Activated CD4-positive, alpha-beta T cell treated with anti-CD3 and anti-CD28 coated beads, Interleukin-2, Interleukin-4, amounts not matched to agents 100 ng/mL and 50 ng/mL, durations not matched to agents 16 hours and 8 hours (primary cell): ENCODE measurements at places on chromosomes 1 and 21.

- DNase-seq, result no peak
These were observed 87.0 kb upstream of the ATP1B1 start for GRCh38 chr1:169019419-169020058.

- no peak for DNase-seq
These were observed 9.1 kb downstream of the PPFIA4 start for GRCh38 chr1:203035111-203036000.

DNA sequence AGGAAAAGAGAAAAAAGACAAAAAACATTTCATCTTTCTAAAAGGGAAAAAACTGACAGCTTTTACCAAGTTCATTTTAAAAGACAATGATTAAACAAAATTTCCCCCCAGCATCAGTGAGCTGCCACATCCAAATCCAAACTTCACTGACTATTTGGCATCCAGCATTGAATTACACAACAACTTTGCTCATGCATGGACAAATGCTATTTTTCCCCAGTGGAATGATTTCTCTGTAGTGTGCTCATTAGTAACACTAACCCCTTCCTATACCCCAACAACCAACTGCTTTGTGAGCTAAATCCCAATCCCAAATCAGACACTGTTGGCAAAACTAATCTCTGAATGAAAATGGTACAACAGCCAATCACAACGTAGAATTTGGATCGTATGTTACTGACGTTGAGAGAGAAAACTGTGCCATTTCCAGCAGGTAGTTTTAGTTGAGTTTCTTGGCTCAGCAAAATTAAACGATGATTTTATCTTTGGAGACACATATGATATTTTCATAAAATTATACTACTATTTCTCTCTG lies 37.9 kb downstream of the PIK3R3 start:
- DNase-seq, result no peak

- no peak for DNase-seq
These were observed 85.2 kb upstream of the TLR5 start for GRCh38 chr1:223228201-223228600.

GRCh38 chr21:28518630-28519029 lies 474.0 kb downstream of the LTN1 start:
- no peak for DNase-seq

- no peak for DNase-seq
These were observed 631 bp downstream of the SHISA4 start for GRCh38 chr1:201889090-201889968.

DNA sequence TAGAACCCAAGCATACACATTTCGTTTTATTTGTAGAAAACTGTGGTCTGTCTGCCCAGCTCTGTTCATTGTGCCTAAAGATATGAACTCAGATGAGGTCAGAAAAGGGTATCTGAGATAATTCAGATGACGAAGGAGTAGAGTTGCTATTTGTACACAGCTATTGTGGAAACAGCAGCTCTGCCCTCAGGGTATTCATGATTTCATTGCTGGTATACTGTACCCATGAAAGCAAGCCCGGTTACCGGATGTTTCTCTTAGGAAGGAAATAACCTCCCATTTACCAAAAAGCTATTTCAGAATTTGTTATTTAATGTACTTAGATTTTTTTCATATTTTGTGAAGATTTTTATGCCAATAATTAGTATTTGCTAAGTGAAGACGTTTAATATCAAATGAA lies 37.8 kb downstream of the SMAP2 start:
- DNase-seq, result no peak

DNA sequence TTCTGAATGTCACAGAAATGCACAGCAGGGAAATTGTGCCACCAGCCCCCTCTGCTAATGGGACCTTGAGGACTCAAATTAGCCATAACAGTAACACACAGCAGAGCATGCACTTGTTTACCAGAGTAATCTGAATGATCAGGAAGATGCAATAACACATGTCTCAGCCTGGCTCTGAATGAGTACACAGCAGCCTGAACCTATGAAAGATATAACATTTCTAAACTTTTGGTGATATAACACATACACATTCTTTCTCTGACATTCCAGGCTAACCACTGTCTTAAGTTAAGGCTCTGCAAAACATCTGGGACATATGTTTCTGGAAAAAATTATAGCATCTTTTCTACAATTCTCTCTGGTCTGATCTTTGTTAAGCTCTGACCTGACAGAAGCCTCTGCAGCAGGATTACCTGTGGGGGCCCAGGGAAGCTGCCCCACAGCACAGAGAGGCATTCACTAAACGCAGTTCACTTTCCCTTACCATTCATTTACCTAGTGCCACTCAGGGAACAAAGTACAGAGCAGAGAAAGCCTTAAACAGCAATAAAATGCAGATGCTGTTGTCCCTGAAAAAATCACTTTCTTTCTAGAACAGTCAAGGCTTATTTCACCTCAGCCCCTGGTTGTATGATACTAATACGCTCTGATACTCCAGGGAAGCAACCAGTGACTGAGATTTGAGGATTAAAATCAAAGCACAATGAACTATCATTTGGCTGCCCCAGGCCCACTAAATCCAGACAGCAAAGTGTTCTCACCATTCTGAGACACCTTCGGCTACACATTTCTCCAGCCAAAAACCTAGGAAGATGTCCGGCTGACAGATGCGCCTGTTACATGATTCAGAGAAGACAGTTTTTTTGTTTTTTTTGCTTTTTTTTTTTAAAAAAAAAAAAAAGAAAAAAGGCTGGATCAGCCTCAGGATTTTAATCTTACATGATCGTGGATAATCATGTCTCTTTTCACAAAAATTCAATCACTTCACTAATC lies 54.0 kb upstream of the CNN3 start:
- DNase-seq, result no peak

DNA sequence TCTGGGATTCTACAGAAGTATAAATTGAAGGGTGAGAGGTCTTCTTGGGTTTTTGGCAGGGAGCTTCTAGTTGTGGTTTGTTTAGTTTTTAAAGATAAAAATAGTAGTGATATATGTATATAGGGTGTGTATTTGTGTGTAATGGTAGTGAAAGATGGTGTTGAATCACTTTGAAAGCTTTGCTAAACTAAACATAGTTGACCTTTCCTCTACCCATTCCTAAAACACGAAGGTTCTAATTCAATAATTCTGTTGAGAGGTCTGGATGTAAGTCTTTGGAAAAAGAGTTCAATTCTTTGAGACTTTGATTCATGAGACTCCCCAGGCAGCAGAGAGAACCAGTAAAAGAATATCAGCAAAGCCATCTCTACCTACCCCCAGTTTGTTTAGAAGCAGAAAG lies 247.9 kb upstream of the DUSP10 start:
- no peak for DNase-seq

GRCh38 chr1:153567621-153568366 lies 2.1 kb upstream of the S100A2 start:
- peak; percentile 40 for DNase-seq

GRCh38 chr1:25433389-25434186 lies 2.9 kb downstream of the MACO1 start:
- no peak for DNase-seq

DNA sequence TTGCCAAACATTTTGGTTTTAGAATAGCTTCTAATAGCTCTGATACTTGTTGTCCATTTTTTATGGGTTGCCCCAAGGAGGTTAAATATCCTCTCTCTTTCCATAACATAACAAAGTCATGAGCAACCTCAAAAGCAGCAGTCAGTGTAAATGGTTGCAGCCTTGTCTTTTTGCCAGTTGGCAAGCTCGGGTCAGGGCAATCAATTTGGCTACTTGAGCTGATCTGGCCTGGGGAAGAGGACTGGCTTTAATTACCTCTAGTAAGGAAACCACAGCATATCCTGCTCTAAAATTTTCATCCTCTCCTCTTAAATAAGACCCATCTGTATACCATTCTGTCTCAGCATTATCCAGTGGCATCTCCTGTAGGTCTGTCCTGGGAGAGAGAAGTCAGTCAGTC lies 21.2 kb upstream of the FMO4 start:
- no peak for DNase-seq

DNA sequence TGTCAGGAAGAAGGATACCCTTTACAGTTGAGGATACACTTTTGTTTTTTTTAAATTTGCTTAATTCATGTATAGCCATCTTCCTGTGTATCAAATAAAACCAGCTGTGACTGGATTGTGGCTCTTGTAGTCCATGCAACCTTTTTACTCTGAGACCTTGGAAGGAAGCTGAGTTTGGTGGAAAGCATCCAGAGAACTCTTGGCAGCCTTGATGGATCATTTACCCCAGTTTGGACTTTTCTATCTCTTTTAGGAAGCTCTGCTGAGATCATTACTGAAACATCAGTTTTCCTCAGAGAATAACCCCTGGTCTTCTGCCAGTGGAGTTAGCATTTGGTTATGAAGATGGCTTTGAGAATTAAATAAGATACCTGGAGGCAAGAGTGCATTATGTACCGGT lies 21.2 kb upstream of the APOBEC4 start:
- DNase-seq, result no peak

DNA sequence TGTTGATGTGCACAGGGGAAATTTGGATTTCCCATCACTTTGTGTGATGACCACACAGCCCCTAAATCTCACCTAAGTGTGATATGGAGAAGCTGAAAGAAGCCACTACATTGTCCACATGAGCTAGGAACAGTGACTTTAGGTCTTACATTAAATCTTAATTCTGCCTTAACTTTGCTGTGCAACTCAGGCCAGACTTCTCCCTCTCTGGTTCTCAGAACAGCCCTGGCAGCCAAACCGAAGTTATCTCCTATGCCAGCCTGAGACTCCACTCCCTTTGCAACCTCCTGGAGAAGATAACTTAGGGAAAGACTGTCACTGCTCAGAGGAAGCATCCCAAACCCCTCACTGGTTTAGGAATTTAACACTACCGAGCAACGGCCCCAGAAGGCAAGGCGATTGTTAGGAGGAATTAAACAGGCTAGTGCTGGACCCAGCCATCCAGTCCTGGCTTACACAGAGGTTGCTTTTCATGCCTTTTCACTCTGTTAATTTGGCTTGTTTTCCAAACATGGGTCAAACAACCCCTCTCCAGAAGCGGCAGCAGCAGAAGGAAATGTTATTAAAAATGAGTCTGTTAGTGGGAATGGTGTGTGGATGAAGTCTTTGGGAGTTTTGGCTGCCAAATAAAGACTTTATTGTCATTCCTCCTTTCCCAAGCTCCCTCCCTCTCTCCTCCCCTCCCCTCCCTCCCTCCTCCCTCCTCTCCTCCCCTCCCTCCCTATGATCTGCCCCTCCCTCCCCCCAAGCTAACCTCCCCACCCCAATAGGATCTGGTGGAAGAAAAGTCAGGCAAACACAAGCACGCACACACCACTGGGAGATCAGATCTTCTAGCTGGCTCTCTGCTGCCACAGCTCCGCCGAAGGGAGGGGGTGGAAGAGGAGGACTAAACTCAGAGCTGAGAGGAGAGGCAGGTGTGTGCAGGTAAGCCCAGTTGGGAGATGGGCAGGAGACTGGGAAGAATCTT lies at the start of gene PRELP:
Gene PRELP, plus strand, starts transcription at position 795 of the 970 bp plus-strand sequence. CDS start 7,379 bp downstream, outside the sequence.
- no peak for DNase-seq

DNA sequence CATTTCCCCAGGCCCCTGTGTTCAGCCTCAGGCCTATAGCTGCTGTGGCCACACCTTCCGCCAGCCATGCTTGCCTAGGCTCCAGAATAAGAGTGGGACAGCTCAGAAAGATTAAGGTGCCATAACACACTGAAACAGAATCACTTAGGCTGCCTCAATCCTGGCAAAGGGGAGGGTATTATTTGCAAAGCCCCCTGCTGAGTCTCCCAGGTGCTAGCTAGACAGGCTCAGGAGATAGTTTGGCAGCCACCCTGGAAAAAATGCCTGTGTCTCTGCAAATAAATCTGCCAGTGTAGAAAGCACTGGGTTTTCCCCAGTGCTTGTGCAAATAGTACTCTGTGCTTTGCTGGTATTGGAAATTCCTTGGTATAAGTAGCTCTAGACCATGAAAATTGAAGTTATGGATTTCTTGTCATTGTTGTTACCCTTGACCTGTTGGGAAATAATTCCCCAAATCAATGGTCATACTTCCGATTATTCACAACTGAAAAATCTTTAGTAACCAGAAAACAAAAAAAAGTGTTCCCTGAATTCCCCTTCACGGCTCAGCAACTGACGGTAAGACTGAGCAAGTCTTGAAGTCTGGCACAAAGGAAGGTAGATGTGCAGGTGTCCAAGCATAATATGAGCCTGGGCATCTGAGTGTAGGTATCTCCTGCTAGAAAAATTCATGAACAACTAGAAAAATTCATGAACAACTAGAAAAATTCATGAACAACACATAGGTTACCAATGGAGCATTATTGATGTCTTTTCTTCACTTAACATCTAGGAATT lies 56.9 kb downstream of the PROX1 start:
- no peak for DNase-seq

DNA sequence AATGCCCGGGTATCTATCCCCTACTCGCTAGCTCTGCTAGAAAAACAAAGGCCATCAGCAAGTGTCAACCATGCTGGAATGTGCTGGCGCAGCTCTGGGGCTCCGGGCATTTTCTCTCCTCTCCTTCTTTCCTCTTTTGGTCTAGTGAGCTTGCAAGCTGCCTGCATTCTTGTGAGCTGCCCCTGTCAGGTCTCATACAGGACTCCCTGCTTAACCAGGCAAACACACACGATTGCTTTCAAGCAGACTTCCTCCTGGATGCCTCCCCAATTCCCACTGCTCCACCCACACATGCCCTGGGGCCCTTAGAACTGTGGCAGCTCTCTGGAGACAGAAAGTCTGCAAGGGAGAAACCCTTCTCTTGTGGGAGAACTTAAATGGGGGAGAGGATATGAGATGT lies 35.7 kb upstream of the SUCO start:
- no peak for DNase-seq

DNA sequence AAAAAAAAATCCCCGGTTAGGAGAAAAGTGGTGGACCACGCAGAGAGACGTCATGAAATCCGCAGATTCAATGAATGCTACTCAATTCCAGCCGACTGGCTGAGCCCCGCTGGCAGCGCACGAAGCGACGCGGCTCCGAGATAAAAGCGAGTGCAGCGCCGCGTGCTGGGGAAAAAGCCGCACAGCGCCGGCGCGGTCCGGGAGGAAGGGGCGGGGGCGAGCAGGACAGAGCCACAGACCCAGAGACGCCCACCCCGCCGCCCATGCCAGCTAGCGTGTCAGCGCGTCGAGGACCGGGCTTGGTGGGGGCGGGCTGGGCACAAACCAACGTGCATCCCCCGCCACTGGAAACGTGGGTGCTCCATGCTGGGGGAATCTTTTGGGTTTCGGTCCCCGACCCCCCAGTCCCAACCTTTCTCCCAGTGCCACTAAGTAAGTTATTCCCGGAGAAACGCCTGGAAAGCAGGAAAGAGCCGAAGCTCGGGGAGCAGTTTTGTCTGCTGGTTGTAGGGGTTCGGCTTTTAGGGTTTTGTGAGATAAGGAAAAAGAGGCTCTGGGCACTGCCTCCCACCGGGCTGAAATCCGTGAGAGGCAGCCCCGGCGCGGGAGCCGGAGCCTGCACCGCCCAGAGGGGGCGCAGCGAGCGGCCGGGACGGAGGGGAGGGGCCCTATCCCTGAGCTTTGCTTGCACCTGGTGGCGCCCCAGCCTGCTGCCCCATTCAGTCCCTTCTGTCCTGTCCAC lies at the start of gene KCNJ6:
Gene KCNJ6, minus strand, starts transcription at position 148 of the 742 bp plus-strand sequence. CDS start 75,775 bp downstream, outside the sequence.
- DNase-seq, result no peak

- no peak for DNase-seq
These were observed 42.0 kb upstream of the PCP4 start for GRCh38 chr21:39825250-39825649.
